Mesothelial cell of epicardium (in vitro differentiated cells): ENCODE measurements at places on chromosomes 2 and 18.

DNA sequence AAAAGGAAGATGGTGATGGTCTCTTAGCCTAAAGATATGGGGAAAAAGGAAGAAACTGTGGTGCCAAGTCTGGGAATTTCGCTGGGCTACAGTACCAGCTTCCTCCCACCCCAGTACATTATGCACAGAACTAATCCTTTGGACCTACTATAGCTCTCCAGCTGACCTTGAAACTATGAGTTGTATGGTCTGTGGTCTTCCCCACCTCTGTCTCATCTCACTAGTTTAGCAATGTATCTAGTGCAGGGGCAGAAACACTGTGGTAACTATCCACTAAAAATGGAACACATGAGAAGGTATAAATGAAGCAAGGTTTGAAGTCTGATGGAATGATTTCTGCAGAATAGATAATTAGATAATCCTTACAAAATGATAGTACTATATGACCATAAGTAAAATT is 190.4 kb upstream of the CCDC150 start:
- DNase-seq: no peak

- no peak for DNase-seq
These were observed 13.9 kb upstream of the DNPEP start for GRCh38 chr2:219401606-219402005.

GRCh38 chr2:175941699-175942098 is 60.4 kb downstream of the LNPK start:
- DNase-seq: no peak

DNA sequence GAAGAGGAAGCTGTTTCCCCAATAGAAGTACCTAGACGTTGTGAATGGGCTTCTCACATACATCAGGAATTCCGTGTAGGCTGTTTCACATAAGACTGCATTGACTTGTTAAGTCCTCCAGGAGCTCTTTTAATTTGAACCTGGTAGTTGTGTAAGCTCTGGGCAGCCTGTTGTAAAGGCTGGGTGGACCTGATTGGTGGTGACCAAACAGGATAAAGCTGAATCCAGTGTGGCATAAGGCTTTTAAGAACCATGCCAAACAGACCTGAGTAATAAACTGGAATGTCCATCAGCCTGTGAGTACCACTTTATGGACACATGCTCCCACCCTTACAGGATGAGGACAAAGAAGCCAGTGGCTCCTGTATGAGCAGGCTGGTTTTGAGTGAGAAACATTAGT is 24.1 kb downstream of the RMND5A start:
- DNase-seq: no peak

GRCh38 chr18:63105636-63106316 is 213.8 kb downstream of the BCL2 start:
- DNase-seq: no peak
